ENCODE measurements at places on chromosomes 6 and 20.

DNA sequence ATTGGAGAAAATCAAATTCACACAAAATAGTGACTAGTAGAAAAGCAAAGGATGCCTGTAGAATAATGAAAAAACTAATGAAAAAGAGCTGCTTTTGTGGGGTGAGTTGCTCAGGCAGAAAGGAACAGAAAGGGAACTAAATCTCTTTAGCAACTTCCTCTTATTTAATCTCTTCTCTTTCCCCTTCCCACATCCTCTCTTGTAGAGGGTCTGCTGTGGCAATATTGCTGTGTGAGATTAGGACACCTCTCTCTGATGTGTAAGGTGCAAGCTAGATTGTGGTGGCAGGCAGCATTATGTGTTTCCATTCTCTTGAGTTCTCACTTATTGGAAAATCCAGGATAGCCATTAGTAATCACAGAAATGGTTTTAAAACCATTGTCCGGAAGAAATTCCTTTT is 49.7 kb downstream of the SYNE1 start:
- DNase-seq: no peak

GRCh38 chr6:34161857-34162515 is 16.1 kb upstream of the GRM4 start:
- no peak for DNase-seq

DNA sequence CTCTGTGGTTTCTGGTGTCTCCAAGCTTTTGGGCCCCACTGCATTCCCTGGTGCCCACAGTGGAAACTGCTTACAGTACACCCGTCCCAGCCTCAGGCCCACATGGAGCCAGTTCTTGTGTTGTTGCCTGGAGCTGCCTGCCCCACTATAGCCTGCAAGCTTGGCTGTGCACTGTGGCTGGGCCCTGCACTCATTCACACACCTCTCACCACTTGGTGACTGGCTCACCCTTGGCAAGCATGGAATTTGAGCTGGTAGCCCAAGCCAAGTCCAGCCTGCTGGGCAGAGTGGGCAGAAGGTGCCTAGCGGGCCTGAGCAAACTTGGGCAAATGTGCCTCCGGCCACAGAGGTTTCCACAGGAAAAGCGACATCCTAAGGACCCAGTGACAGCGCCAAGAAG is 472.3 kb downstream of the MMUT start:
- no peak for DNase-seq

- DNase-seq: no peak
Observed at GRCh38 chr6:50848989-50849795, 30.5 kb downstream of the TFAP2B start.

DNA sequence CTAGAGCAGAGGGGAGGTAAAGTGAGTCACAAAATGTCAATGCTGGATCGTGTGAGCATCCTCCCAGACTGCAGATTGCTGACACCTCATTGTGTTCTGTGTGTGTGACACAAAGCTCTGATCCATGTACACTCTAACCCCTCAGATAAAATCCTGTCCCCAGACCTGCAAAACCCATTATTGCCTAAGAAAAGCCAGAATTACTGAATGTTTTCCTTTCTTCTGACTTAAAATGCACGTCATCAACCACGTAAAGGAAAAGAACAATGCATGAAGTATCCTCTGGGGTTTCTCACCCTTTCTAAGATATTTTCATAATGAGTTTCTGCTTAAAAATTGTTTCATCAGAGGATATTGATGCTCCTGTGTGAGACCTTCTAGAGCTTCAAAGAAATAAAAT is 218.0 kb upstream of the PREP start:
- DNase-seq: no peak

- DNase-seq: no peak
Observed at GRCh38 chr6:156021746-156022396, 566.2 kb upstream of the NOX3 start.

- no peak for DNase-seq
Observed at GRCh38 chr6:125471667-125472066, 169.9 kb upstream of the HDDC2 start.

- no peak for DNase-seq
Observed at GRCh38 chr20:33647603-33648395, 14.3 kb upstream of the C20orf144 start.

- no peak for DNase-seq
Observed at GRCh38 chr6:124970243-124970642, 8.0 kb downstream of the RNF217 start.

GRCh38 chr20:61967300-61967699 is 98.4 kb downstream of the TAF4 start:
- no peak for DNase-seq

- DNase-seq: no peak
Observed at GRCh38 chr20:51444467-51444866, 98.1 kb downstream of the NFATC2 start.

DNA sequence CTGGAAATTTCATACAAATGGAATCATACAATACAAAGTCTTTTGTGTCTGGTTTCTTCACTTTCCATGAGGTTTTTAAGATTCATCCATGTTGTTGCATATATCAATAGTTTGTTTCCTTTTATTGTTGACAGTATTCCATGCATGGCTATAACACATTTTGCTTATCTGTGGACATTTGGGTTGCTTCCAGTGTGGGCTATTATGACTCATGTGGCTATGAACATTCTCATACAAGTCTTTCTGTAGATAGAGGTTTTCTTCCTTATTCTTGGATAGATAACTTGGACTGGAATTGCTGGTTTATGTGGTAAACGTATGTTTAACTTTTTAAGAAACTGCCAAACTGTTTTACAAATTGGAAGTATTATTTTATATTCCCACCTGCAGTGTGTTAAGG is 30.0 kb upstream of the KIF6 start:
- DNase-seq: no peak

GRCh38 chr20:669573-669972 is 6.0 kb downstream of the SCRT2 start:
- DNase-seq: no peak

GRCh38 chr6:30926644-30927043 is 5.3 kb downstream of the SFTA2 start:
- DNase-seq: no peak

DNA sequence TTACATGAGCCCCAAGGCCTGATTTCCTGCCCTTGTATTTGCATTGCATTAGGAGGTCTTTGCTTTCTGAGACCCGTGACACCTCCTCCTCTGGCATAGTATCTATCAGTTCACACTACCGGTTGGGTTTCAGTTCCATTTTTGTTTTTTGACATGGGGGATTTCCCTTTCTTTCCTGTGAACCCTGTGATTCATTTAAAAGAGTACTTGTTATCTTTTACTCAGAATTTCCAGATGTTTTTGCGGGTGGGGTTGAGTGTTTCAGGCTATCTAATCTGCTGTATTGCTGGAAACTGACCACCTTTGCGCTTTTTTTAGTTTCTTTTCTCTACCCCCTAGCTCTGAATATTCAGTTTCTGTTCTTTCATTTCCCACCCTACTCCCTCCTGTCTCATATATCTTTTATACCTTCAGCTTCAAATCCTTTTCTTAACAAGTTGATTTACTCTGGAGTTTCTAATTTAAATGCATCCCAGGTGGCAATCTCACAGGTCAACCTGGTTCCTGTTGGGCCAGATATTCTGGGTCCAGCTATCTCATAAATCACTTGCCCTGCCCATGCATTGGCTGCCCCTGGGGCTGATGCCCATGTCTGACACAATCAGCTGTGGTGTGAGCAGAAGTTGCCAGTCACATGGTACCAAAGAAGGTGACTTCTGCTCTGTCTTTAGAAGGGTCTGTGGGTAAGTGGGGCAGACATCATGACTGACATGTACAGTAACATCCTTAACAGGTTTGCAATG is 14.3 kb upstream of the NCOA3 start:
- no peak for DNase-seq

DNA sequence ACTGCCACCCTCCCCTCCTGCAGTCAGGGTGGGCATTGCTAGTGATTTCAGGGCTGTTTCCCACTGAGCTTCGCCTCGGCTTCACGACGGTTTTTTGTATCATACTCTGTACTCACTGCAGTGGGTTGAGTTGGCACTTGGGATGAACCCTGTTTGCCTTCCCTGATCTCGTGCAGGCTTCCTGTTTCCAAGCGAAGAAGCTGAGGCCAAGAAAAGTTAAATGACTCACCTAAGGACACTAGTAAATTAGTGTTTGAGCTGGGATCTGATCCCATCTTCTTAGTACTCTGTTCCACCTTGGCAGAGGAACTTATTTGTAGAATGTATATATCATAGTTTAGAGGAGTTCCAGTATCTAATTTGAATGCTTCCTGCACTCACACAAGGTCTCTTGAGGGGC is 50.3 kb upstream of the VSTM2L start:
- DNase-seq: no peak

DNA sequence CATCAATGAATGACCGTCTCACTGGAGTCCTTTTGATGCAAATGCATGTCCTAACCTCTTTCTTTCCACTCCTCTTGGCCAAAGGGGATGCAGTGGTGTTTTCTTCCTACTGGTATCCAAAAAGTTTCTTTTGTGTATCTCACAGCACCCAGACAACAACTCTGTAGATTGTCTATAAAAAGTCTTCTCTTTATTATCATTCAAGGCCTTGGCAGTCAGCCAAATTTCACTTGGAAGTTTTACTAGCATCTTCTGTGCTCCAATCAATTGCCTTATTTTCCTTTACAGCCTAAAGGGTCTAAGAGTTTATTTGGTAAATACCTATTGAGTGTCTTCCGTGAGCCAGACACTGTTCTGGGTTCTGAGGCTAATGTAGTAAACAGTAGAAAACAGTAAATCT is 150.2 kb upstream of the RNF217 start:
- DNase-seq: no peak

GRCh38 chr20:54716174-54716747 is 240.9 kb downstream of the DOK5 start:
- DNase-seq: no peak

DNA sequence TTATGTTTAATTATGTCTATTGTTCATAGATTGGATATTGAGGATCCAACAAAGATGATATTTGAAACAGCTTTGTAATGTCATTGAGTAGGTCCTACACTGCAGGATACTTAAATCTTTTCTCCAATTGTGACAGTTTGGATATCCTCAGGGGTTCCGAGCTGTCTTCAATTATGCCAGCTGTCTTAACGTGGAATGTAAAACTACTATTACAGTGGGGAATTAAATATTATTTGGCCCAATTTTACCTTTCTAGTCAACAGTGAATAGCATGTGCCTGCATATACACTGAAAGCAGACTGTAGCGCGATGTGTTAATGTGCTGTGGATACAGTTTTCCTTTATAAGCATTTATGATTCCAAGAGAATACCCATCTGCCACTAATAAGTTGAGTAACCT is 156.9 kb downstream of the GRIK2 start:
- DNase-seq: no peak

DNA sequence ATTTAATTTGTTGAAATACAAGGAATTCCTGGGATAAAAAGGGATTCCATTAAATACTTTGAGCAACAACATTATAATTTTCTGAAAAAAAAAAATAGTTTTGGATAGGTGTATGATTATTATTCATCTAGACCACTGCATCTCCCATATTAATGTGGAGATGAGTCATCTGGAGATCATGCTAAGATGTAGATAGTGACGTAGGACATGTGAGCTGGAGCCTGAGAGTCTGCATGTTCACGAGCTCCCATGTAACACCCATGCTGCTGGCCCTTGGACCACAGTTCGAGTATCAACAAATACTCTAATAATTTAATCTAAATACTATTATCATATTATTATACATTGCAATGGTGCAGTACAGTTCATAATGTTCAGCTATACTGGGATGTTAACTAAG is 91.6 kb downstream of the EPM2A start:
- no peak for DNase-seq

GRCh38 chr6:82617648-82618047 is 254.0 kb downstream of the TPBG start:
- DNase-seq: no peak

DNA sequence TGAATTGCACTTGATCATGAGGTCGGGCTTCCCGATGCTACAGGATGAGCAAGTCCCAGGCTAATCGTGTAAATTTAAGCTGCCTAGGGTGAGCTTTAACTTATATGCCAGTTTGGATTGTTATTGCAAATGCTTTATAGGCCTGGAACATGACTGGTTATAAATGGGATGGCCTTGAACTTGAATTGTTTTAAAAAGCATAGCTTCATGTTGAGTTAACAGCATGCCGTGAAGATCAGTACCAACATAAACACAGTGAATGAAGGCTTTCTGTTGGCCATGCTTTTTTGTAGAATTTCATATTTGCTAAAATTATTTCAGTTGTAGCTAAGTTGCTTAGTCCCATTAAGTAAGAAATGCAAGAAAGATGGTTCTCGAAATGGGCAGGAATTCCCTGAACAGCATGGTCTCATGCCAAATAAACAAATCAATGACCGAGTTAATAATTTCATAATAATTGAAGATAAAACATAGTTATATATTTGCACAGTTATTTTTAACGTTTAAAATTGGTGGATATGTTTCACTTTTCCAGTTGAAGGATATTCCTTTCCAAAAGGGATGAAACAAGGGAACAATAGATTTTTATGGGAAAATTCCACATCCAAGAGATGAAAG is 76.6 kb upstream of the ARID1B start:
- no peak for DNase-seq

GRCh38 chr6:80438772-80439171 is 332.3 kb downstream of the BCKDHB start:
- DNase-seq: no peak

DNA sequence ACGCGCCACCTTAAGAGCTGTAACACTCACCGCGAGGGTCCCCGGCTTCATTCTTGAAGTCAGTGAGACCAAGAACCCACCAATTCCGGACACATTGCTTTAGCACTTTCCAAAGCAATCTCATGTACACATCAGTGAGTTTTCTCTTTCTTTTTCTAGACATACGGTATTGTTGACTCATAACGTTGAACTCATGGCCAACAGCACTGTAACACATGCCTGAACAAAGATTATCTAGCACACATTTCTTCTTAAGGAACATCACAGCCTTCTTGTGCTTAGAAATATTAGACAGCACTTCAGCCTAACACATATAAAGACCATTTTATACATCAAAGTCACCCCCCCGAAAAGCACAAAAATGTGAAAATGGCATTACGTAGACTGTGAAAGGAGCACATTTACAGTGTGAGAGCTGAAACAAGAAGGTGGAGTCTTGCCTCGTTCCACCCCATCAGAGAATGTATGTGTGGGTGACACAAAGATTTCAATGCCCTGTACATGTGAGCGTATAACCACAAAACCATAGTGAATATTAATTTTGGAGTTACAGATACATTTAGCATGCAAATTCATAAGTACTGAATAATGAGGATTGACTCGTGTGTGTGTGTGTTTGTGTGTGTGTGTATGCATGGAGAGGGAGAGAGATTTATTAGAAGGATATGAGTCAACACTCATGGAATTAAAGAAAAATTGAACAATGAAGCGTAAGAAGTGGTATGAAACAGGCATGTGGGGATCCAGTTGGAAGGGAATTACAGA is 134.1 kb downstream of the FAM83B start:
- DNase-seq: no peak

GRCh38 chr6:16600701-16601100 is 160.6 kb downstream of the ATXN1 start:
- DNase-seq: no peak

DNA sequence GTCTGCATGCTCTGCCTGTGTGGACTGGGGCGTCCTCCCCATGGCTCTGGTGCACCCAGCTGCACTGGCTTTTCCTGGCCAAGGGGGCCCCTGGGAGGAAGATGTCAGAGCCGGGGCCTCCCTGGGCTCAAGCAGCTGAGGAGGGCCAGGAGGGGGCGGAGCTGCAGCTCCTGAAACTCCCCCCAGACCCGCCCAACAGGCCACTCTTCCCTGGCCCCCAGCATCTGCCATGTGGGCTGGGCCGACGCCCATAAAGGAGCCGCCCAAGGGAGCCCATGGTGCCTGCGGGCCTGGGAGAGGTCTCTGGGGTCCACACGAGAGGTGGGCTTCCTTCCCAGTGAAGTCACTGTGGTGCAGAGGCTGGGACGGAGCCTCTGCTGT is 4.0 kb downstream of the RBBP8NL start:
- no peak for DNase-seq

GRCh38 chr6:143014764-143015163 is 45.9 kb upstream of the AIG1 start:
- DNase-seq: no peak
